Right atrium auricular region (tissue), 2 donors: ENCODE measurements at places on chromosomes 6 and 20. TPM values are rescaled to one million over a fixed set of nuclear protein-coding genes. Genes with fewer than 3 reads are reported as not detected.

DNA sequence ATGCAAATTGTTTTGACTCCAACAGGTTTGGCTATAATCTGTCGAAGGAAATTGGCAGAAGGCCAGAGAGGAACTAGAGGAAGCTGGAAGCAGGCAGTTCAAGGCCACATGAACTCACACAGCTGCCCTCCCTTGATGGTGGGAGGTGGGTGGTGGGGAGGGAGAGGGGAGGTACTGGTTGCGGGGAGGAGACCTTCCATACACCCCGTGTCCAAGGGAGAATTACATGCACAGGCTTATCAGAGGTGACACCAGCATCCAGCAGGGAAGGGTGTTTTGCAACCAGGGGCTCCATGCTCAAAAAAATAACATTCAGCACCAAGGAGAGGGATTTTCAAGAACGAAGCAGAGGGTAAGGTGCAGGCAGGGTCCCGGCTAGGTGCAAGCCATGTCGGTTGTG, 9.1 kb downstream of the PRND start:
- DNase-seq = no peak

Gene MUC21
- not detected for total RNA-seq

Gene STMN3
- 5.7 TPM for total RNA-seq

GRCh38 chr6:33861722-33862121, 57.9 kb upstream of the MLN start:
- DNase-seq = no peak

GRCh38 chr20:61057443-61058121, 194.5 kb upstream of the CDH4 start:
- no peak for DNase-seq

GRCh38 chr6:150764334-150765066, 101.0 kb upstream of the MTHFD1L start:
- no peak for DNase-seq

GRCh38 chr20:13878566-13878965, 93.7 kb downstream of the NDUFAF5 start:
- DNase-seq = no peak

Gene METTL24
- 1.5 TPM for total RNA-seq

DNA sequence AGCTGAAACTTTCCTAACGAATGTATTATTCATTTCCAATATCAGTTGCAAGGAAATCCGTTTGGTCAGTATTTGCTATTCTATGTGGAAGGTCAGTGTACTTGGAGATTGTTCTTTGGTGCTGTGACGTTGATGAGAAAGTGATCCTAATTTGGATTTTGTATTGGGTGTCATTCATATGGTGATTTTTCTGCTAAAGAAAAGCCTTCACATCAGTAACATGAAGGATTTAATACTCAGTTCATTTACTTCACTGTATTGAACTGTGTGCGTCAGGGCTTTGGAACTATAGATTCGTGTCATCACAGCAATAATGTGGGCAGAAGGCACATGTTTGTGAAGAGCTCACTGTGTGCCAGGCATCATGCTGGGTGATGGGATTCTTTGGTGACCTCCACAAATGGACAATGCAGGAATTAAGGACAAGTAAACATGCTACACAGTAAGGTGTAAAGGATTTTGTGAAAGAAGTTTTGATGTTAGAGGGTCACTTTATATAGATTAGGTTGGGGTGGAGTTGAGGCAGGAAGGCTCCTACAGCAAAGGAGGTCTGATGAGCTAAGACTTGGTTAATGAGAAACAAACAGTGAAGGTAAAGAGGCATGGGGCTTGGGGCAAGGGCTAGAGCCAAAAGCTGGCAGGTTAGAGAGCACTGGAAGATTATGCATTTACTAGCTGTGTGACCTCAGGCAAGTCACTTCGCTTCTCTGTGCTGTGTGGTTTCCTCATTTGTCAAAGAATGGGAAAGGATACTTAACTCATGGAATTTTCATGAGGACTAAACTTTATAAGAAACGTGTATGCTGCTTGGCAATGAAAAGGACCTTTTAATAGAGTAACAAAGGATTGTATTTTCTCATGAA, 12.1 kb downstream of the ARID1B start:
- no peak for DNase-seq

GRCh38 chr6:78300885-78301284, 566.5 kb upstream of the IRAK1BP1 start:
- DNase-seq = no peak

Gene SEMG1
- total RNA-seq = not detected

Gene HECA
- total RNA-seq = 43.4 TPM

Gene CST4
- total RNA-seq = not detected

GRCh38 chr6:169865346-169866139, 114.1 kb downstream of the ERMARD start:
- no peak for DNase-seq

Gene NSFL1C
- 28.5 TPM for total RNA-seq

- no peak for DNase-seq
Measured at GRCh38 chr6:118652051-118652615, 742 bp upstream of the CEP85L start.

Gene IMPG1
- total RNA-seq = not detected

GRCh38 chr6:39882531-39882899, 51.7 kb downstream of the MOCS1 start:
- DNase-seq = peak; percentile 68

DNA sequence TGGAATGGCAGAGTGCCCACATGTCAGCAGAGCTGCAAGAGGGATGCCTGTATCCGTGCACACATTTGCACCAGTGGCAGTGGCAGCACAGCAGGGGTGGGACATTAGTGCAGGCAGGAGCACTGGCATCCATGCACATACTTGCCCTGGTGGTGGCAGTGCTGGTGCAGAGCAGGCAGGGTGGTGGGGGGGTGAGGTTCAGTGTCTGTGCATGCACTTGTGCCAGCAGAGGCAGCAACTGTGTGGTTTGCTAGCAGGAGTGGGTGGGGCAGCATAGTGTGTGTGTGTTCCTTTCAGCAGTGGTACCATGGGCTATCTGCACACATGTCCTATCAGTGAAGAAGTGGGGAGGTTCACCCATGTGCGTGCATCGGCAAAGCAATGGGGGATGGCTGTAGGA, 151.6 kb downstream of the EPM2A start:
- no peak for DNase-seq

- DNase-seq = no peak
Measured at GRCh38 chr20:14033310-14033709, 38.0 kb downstream of the MACROD2 start.

GRCh38 chr6:112560651-112561050, 213.5 kb downstream of the RFPL4B start:
- no peak for DNase-seq

GRCh38 chr6:46412662-46413061, 78.6 kb downstream of the RCAN2 start:
- DNase-seq = no peak

GRCh38 chr6:5053038-5053437, 32.1 kb upstream of the PPP1R3G start:
- DNase-seq = no peak

Gene OPN5
- not detected for total RNA-seq

DNA sequence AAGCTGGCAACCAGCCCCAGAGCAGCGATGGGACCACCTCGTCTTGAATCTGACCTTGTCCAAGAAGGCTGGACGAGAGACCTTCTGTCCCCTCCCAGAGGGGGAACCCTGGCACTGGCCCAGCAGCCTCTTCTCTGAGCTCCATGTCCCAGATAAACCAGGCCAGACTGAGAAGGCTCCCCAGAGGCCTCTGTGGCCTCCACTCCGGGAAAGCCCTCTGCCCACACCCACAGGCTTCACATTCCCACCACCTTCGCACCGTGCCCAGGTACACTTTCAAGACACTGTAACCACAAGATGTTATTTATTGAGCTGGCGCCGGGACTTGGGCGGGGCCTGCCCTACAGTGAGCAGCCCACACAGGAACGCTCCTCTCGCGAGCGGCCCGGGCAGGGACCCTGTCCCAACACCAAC, 33.2 kb downstream of the ADA start:
- DNase-seq = no peak

DNA sequence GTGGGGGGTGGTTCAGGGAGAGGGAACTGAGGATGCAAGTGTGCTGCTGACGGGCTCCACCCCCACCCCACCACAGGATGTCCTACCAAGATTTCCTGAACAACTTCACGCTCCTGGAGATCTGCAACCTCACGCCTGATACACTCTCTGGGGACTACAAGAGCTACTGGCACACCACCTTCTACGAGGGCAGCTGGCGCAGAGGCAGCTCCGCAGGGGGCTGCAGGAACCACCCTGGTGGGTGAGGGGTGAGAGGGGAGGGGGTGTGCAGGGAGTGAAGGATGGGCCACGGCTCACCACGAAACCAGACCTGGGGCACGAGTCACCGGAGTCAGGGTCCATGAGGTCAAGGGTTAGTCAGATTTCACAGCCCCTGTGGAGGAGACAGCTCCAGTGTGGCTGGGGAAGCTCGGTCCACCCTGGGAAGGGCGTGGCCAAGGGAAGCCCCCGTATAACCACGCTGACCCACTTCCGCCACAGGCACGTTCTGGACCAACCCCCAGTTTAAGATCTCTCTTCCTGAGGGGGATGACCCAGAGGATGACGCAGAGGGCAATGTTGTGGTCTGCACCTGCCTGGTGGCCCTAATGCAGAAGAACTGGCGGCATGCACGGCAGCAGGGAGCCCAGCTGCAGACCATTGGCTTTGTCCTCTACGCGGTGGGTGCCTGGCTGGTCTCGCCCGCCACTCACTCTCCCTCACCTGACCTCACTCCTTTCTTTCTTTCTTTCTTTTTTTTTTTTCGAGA, 18.3 kb downstream of the CAPN11 start:
- DNase-seq = no peak

GRCh38 chr20:25394996-25395395, 4.4 kb upstream of the ABHD12 start:
- no peak for DNase-seq

DNA sequence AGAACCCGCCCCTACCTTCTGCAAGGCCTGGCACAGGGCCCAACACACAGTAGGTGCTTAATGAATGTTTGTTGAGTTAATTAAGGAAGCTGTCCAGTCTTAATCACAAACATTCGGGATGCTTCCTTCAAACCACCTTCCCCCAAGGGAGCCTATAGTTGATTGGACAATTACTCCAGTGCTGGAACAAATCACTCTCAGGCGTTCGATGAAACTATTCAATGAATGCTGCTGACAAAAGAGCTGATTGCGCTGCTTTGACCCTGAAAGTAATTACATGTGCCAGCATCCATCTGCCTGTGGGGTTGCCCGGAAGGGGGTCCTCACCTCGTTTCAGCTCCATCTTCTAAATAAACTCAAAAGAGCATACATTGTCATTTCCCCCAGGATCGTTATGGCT, 112.0 kb upstream of the SRSF6 start:
- DNase-seq = no peak

Gene PTCHD4
- 0.51 TPM for total RNA-seq

Gene SYNDIG1
- 21.7 TPM for total RNA-seq

DNA sequence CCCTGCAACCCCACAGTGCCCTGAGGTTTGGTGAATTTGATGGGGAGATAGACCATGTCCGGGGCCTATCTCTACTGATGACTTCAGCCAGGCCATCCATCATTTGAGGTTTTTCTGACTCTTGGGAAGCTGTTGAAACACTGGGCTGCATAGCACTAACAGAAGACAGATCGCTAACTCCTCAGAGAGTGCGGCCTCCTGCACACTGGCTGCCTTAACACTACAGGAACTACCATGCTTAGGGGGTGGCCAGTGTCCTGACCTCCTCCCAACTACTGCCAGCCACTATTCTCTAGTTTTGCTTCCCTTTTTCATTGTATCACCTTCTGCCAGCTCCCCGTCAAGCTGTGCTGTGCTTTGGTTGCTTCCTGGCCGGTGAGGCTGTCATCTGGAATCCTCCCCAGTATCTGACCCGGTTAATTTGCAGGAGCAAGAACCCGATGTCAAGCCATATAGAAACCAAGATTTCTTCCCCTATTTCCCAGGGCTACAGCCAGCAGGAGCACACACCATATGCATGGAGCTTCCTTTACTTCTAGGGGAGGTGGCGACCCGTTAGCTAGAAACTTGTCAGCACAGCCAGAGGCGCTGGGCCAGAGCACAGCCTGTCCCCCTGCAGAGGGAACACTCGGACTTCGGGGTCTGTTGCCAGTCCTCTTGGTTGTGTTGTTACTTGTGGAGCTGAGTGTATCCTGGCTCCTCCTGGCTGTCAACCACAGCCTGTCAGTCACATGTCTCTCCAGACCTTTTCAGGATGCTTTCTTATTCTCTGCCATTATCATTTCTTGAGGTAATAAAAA, 57.3 kb upstream of the TRAF3IP2 start:
- DNase-seq = peak; percentile 76

Gene SAYSD1
- total RNA-seq = 10.5 TPM

DNA sequence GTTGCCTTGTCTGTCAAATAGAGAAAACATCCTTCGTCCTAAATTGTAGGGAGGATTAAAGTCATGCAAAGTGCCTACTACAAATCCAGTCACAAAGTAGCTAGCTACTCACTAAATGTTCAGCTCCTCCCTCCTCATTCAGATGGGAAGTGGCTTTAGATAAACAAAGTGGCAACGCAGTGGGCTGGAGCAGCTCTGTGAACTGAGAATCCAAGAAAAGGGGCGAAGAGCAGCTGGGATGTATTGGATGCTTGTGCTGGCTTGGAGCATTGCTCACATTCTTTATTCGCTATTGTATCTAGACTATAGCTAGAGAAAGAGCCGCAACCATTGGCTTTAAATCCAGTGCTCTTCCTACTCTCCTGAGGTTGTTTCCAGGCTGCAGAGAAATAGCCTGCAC, 10.3 kb downstream of the MOG start:
- DNase-seq = no peak

DNA sequence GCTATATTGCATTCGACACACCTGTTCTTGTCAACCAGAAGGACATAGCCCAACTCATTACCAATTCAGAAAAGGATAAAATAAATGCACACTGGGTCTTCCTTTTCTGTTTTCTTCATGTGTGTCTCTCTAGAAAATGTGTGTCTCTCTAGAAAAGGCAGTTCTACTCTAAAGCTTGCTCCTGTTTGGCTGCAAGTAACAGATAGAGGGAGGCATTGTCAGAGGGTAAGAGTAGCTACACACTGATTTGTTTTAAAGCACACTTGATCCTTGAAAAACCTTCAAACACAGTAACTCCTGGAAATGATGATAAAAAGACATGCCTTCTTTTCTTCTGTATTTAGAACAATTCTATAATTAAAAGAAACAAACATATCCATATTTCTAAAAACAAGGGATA, 21.3 kb downstream of the GRM1 start:
- DNase-seq = no peak

- DNase-seq = peak; percentile 68
Measured at GRCh38 chr6:32852844-32853540, 512 bp downstream of the TAP1 start.

Gene RIPPLY2
- not detected for total RNA-seq

GRCh38 chr20:34311118-34312023, 8.2 kb upstream of the AHCY start:
- no peak for DNase-seq

Gene NT5E
- total RNA-seq = 10.6 TPM

- DNase-seq = no peak
Measured at GRCh38 chr20:43255877-43256276, 66.2 kb upstream of the PTPRT start.

Gene PI3
- total RNA-seq = not detected

DNA sequence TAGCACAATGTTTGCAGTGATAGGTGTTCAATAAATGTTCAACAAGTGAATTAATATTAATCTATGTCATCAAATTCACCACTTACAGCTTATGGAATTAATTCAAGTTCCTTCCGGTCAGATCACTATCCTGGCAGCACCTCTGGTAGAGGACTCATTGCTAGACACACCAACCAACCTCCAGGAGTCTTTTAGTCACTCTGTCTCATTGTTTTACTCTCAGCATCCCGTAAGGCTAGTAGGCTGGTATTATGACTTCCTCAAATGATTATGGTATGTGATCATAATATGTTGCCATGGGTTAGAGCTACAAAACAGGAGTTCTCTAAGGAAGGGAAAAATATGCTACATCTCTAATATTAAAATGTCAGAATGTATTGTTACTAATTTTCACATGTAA, 21.7 kb upstream of the MMS22L start:
- DNase-seq = no peak

GRCh38 chr20:11274141-11274594, 600.4 kb upstream of the JAG1 start:
- no peak for DNase-seq
